ENCODE measurements at places on chromosomes 4 and X.

- no peak for DNase-seq
Measured at GRCh38 chr4:87530868-87531267, 1.7 kb upstream of the SPARCL1 start.

- no peak for DNase-seq
Measured at GRCh38 chr4:70830054-70830453, 9.6 kb downstream of the GRSF1 start.

DNA sequence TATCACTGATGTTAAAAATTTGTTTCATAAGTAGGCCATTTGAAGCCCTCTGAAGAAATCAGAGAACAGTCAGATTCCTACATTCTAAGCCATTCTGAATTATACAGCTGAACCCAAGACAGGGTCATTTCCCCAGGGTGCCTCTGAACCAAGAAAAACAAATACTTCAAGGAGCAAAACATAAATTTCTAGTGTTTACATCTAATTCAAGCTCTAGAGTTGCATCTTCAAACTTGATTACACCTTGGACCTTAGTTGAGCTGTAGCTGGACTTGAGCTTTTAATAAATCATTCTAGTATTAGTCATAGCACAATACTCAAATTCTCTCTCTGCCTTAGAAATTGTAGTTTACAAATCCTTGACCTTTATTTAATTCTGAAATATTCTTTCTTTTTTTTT, 87.6 kb upstream of the IL15 start:
- DNase-seq = no peak

DNA sequence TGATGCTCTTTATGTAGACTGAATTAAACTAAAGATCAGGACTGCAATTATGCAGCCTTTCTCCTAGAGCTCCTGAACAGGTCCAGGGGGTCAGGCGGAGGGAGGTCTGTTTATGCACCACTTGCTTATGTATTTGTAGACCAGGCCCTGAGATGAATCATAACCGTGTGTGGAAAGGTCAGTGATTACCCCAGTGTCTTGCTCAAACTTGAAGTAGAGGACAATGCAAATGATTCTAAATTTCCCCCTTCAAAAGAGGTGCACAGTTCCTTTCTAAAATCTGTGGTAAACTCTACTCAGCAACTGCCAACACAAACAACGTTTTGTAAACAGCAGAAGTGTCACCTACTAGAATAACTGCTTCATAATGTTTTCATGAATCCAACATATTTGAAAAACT, 13.0 kb upstream of the TBC1D9 start:
- no peak for DNase-seq
